ENCODE measurements at places on chromosomes 11 and 22.

- no peak for DNase-seq
These were observed 83.1 kb downstream of the WNT11 start for GRCh38 chr11:76123248-76123647.

DNA sequence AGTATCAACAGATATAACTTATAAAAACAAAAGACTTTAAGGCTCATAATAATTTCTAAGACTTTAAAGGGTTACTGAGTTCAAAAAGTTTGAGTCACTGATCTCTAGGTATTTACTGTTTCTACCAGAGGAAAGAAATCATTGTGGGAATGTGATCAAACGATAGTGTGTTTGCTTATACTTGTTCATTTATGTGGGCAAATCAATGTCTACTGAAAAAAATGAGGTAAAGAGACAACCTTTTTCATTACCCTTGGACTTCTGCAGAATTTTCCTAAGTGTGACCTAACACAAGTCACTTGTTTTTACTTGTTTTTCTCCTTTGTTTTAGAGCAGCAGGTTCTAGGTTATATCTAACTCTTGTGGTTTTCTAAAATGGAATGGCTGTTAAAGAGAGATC lies 65.4 kb downstream of the PRR5L start:
- no peak for DNase-seq

- no peak for DNase-seq
These were observed 35.2 kb downstream of the PPP2R1B start for GRCh38 chr11:111730871-111731591.

GRCh38 chr22:36671404-36671803 lies 32.1 kb downstream of the CACNG2 start:
- no peak for DNase-seq

DNA sequence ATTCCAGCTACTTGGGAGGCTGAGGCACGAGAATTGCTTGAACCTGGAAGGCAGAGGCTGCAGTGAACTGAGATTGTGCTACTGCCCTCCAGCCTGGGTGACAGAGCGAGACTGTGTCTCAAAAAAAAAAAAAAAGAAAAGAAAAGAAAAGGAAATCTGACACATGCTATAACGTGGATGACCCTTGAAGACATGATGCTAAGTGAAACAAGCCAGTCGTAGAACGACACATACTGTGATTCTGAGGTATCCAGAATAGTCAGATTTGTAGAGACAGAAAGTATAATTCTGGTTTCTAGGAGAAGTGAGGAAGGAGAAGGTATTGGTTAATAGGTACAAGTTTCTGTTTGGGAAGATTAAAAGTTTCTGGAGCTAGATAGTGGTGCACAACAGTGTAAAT lies 6.7 kb upstream of the APOA5 start:
- no peak for DNase-seq

DNA sequence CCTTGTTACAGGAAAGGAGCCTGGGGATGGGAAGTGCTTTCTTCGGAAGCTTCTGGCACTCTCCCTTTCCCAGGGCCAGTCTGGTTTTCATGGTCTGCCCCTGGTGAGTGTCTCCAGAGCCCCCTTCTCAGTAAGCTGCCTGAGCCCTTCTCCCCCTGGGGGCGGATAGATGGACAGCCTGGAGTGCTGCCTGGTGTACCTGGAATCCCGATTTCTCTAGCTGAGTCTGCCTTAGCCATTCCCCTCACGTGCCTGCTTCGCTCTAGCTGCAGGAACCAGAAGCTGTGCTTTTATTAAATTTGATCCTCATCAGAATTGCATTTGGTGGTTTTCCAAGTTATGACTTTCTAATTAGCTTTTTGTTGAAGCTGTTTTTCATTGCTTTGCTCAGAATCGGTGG lies 152.9 kb upstream of the NAV2 start:
- no peak for DNase-seq

DNA sequence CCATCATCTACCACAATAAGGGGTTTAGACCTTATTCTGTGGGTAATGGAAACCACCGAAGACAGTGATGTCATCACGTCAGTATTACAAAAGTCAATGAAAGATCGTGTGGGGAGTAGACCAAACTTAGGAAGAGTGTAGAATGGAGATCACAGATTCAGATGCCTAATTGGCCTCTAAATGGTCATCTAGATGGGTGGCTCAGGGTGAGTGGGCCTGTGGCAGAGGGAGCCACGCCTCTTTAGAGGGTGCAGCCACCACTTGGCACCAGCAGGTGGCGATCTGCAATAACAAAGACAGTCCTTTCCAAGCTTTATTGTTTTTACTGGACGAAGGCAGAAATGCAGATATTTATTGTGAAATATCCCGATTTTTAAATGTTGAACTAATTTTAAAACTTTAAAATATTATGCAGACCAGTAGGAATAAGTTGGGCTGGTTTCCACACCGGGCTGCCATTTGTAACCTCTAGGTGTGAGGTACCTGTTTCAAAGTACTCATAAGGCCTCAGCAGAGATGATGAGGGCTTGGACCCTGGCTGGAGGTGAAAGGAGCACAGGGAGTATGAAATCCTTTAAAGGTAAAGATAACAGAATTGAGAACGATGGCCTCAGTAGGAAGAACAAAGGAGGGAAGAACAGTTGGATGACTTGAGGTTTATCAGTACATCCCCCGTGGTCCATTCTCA lies 222.0 kb downstream of the DBX1 start:
- no peak for DNase-seq

DNA sequence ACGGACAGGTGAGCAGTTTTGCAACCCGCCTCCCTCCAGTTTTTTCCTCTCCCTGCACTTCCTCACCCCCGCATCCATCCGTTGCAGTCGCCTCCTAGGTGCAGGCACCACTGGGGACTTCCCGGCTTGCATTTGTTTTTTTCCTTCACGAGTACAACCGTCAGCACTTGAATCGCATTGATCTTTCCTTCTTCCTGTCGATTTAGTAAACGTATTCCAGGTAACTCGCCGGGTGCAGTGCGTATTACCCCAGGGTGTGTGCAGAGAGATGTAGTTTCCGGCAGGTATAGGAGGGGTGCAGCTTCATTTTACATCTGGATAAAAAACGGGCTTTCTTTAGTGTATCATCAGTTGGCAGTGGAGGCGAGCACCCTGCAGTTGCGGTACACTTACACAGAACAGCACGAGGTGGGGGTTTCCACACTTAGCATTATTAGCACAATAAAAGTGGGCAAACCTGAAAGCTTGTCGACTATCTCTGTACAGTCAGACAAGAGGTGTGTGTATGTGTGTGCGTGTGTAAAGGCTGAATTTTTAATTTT lies at the start of gene SORL1-AS1:
SORL1-AS1 (minus strand) TSS at position 359 of the 542 bp plus-strand sequence.
- DNase-seq = no peak

GRCh38 chr22:45083659-45084305 lies 74.0 kb upstream of the PHF21B start:
- no peak for DNase-seq

- no peak for DNase-seq
These were observed 22.1 kb upstream of the SYT7 start for GRCh38 chr11:61602775-61603569.

DNA sequence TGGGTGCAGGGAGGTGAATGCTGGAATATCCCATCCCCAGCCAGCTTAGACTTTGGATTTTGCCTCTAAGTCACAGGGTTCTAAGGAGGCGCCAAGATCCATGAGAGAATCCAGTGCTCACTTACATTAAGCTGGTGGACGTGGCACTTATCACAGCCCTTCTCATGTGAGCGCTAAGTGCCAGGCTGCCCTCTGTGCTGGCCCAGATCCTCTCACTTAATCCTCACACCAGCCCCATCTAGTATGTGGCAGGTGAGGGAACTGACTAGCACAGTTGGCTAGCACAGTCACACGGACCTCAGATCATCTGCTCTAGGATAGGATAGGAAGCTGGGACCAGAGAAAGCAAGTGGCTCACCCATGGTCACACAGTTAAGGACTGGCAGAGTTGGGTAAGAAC lies 3.6 kb downstream of the HMOX1 start:
- no peak for DNase-seq

GRCh38 chr11:88623531-88623930 lies 286.0 kb upstream of the CTSC start:
- no peak for DNase-seq

- DNase-seq = no peak
These were observed 6.3 kb upstream of the KDELR3 start for GRCh38 chr22:38461414-38462081.

- no peak for DNase-seq
These were observed 10.4 kb downstream of the OR52K2 start for GRCh38 chr11:4459500-4459899.

GRCh38 chr22:29840498-29840897 lies 2.4 kb upstream of the ASCC2 start:
- no peak for DNase-seq

- DNase-seq = no peak
These were observed 610 bp upstream of the TEX12 start for GRCh38 chr11:112166562-112166961.

- no peak for DNase-seq
These were observed 2.2 kb upstream of the TOP3B start for GRCh38 chr22:21984793-21985192.

DNA sequence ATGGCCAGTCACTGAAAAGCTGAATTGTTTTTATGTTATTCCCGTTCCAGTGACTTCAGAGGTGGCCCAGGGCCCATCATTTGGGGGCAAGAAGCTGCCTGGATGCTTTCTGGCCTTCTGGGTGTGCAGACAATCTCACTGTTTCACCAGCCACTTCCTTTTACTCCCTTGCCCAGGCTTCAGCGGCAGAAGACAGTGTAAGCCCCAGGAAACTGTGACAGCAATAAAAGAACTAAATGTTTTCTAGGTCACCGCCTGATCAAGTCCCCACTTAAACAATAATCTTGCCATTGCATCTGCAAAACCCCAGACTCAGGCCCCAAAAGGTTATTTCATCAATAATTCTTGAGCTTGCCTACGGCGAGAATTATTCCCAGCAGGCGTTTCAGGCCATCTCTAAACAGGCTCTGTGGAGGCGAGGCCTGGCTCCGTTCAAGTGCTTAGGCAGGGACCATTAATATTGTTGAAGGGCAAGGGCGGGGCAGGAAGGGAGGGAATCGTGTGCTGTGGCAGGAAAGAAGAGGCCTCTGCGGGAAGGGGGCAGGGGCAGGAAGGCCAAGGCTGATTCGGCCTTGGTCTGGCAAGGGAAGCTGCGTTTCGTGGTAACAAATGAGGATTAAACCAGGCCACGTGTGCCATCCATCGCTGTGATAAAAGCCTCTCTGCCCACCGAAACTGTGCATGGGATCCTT lies 252.3 kb downstream of the KIRREL3 start:
- no peak for DNase-seq

DNA sequence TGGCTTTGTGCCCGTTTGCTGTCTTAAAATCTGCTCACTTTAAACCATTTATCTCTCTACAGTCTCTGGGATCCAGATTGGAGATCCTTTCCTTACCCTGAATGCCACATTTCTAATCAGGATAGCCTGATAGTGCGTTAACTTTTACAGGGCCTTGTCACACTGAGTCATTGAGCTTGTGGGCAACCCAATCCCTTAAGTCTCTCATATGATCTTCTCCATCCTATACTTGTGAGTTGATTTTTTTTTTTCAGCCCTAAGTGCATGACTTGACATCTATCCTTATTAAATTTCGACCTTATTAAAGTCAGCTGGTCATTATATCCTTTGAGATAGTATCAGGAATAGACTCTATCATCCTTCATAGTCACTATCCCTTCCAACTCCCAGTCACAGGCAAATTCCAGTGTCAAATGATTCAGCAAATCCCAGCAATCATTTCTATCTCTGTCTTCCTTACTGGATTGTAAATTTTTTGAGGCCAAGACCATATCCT lies 57.7 kb downstream of the TEAD1 start:
- no peak for DNase-seq

DNA sequence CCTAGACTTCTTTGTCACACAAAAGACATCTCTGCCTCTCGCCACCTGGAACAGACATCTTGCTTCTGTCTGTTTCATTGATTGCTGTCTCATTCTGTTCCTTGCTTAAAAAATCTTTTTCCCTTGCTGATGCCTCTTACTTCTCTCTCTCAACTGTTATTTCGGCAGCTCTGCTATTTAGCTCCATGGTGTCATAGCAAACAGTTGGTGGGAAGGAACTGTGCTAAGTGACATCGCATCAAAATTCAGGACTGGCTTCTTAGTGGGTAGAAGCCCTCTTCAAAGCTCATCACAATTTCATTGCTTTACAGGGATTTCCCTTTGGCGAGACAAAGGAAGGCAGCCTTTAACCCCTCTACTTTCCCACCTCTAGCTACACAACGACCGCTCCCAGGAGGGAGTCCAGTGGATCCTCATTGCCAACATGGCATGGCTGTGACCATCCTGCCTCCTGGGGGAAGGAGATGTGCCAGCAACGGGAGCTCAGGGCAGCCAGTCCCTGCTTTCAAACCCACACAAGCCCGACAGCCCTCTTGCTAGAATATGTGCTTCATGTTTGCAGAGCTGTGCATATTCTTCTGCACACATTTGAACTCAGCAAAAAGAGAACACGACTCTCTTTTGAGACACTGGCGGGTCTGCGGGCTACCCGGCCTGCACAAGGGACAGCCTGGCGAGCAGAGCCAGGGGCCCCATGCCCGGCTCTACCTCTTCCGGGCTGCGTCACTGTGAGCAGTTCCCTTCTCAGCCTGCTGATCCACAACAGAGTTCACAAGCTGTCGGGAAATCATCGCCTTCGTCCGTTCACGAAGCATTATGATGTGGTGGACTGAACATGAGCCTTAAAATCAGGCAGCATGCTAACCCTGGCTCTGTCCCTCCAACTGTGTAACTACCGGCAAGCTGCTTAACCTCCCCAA lies 51.1 kb upstream of the JAM3 start:
- no peak for DNase-seq

- DNase-seq = no peak
These were observed 432 bp downstream of the TNKS1BP1 start for GRCh38 chr11:57324154-57324885.

DNA sequence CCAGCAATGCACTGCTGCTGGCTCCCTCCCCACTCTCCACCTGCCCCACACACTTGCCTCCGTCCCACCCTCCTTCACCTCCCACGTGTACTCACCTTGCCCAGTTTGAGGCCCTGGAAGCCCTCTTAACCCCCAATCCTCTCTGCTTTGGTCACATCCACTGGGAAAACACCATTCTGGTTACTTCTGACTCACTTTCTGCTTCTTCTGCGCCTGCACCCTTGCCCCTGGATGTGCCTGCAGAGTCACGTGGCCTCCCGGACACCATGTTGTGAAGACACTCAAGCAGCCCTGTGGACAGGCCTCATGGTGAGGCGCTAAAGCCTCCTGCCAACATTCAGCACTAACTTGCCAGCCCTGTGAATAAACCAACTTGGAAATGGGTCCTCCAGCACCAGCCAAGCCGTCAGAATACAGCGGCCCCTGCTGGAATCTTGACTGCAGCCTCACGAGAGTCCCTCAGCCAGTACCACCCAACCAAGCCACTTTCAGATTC lies 2.6 kb upstream of the NAALADL1 start:
- no peak for DNase-seq

DNA sequence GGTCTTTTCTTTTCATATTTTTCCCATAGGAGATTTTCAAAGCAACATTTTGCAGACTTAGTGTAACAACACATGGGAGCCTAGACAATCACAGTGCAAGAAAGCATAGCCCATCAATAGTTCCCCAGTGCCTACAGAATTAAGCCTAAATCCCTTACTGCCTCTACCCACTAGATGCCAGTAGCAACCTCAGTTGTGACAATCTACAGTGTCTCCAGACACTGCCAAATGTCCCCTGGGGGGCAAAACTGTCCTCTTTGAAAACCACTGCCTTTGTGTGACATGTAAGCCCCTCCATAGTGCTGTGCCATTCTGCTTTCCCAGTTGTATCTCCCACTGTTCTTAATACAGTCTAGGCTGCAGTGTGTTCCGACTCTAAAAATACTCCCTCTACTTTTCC lies 1329.0 kb downstream of the LRRC4C start:
- no peak for DNase-seq

- DNase-seq = no peak
These were observed 23.7 kb upstream of the ARFGAP3 start for GRCh38 chr22:42880815-42881214.

All from stimulated activated CD4-positive, alpha-beta T cell treated with anti-CD3 and anti-CD28 coated beads, Interleukin-1b, Interleukin-23, amount 100 ng/mL, for 1 hour (primary cell).